NCI-H1417 treated with DMSO at 0.1 percent for 48 hours (cell line): ENCODE measurements at places on chromosomes 1 and 21.
A peak's percentile ranks its signal among the peaks of the same experiment; 100 is the strongest.

- no peak for DNase-seq
Observed at GRCh38 chr21:42631142-42631541, 22.3 kb upstream of the PDE9A start.

DNA sequence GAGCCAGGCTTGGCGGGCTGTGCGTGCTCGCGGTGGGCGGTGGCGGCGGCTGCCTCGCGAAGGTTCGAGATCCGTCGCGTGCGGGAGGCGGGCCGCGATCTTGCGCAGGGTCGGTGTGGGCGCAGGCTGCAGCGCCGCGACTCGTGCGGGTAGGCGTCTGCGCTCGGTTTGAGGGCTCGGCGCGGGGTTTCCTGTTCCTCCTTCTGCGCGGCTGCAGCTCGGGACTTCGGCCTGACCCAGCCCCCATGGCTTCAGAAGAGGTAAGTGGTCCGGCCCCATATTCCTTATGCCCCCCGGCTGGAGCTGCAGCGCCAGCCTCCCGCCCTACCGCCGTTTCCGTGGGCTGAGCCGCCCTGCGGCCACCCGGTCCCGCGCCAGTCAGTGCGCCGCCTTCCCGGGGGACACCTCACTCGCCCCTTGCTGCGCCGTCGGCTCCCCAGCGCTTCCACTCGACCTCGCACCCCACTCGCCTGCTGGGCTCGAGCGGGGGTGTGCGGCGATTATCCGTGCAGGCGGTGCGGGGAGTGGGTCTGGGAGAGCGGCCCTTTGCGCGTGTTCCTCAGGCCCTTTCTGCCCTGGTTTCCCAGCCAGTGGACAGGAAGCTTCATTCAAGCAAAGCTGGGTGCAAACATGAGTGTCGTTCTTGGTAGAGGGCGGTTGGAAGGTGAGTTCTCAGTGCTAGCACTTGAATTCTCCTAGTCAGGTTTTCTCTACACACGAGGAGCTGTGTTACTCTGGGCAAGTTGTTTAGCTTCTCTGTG is at the start of gene CACYBP:
Gene CACYBP (plus strand): TSS at position 12 of the 761 bp plus-strand sequence. CDS start 234 bp downstream, at position 246.
- no peak for DNase-seq

DNA sequence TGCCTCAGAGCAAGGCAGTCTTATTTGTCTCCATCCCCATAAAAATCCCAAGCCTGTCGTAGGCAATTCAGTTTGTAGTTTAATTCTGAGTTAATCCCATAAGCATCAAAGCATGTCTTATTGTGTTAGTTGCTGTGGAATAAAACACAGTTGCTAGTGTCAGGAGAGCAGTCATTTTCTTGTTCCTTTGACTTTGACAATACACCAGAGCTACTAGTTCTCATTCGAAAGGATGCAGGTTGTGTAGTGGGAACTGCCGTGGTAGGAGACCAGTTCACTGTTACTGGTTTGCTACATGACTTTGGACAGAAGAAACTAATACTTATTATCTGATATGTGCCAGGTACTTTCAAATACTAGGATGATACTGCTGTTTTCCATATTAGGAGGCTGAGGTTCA is 23.5 kb downstream of the LRIG2 start:
- no peak for DNase-seq

- DNase-seq = no peak
Observed at GRCh38 chr1:169507413-169507812, 21.7 kb upstream of the SLC19A2 start.

GRCh38 chr1:210853276-210853675 is 280.7 kb downstream of the KCNH1 start:
- no peak for DNase-seq

DNA sequence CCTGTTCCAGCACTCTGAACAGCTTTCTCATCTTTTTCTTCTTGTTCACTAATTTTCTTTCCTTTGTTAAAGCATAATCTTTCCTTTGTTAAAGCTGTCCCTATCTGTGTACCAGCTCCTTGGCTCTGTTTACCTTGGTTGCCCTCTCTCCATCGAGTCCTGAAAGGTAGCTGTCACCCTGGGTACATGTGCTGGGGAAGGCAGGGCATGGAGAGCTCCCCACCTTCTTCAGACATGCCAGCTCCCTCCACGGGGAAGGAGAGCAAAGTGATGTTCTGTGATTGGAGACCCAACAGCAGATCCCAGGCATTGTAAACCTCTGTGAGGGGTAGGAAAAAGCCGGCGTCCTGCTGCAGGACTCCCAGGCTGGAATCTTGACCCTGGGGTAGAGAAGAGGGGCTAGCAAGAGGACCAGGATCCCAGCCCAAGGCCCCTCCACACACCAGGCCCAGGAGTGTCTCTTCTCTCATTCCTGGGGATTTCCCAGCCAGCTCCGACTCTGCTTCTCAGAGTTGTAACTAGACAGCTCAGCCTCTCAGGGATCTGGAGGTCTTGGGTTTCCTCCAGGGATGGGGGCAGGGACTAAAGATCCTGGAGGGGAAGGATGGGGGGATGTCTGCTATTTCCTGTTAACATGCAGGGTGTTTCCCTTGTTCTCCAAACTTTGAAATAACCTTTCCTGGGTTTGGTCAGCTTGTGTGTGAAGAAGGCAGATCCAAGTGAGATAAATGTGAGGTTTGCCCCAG is 34.4 kb downstream of the TMCC2 start:
- no peak for DNase-seq

GRCh38 chr1:243409284-243409683 is 153.4 kb downstream of the SDCCAG8 start:
- DNase-seq = no peak

DNA sequence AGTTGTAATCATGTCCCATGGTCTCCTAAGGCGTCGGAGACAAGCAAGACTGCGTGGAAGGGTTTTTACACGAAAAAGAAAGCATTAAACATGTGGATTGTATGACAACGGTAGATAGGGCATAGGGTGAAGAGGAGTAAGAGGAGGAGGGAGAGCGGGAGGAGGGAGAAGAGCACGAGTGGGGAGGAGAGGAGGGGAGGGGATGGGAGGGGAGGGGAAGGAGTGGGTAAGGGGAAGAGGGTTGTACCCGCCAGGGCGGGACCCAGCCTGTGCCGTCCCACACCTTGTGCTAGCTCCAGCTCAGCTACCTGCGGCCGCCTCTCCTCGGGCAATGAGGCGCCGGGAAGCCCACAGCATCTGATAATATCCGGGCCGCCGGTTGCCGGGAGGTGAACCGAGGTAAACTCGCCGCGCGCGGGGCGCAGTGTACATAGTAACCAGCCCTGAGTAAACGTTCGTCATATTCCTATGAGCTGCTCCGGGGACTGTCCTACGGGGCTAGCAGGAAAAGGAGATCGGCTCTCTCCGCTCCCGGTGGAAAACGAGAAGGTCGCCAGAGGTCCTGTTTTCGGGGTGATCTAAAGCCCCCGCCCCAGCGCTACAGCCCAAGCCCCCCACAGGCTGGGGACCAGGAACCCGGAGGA is 449 bp upstream of the RCAN3 start:
- peak; percentile 40 for DNase-seq

DNA sequence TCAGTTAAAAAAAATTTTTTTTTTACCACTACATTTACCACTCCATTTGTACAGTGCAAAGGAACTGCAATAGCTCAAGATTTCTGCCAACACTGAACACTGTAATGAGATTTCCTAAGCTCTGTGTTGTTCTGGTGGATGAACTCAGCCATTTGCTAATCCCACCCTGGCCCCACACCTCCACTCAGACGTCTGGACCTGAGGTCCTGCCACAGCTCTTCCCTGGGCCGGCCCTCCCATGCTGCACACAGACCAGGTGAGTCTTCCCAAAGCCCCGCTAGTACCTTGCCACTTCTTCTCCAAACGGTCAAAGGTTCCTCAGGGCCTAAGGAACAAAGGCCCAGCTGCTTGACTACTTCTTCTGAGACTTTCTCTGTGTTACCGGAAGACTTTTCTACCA is 56.4 kb downstream of the SLC45A1 start:
- no peak for DNase-seq

DNA sequence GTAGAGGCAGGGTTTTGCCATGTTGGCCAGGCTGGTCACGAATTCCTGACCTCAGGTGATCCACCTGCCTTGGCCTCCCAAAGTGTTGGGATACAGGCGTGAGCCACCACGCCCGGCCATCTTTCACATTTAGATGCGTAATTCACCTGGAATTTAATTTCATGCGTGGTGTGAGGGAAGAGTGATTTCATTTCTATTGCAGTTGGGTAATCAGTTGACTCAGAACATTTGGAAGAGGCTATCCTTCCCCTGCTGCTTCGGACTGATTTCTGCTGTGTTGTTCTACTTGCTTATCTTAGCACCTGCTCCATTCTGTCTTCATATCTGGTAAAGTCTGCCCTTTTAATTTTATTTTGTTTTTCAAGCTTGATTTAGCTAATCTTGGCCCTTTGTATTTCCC is 19.1 kb downstream of the DIP2A start:
- no peak for DNase-seq

GRCh38 chr1:236893626-236894545 is 98.8 kb downstream of the MTR start:
- no peak for DNase-seq

DNA sequence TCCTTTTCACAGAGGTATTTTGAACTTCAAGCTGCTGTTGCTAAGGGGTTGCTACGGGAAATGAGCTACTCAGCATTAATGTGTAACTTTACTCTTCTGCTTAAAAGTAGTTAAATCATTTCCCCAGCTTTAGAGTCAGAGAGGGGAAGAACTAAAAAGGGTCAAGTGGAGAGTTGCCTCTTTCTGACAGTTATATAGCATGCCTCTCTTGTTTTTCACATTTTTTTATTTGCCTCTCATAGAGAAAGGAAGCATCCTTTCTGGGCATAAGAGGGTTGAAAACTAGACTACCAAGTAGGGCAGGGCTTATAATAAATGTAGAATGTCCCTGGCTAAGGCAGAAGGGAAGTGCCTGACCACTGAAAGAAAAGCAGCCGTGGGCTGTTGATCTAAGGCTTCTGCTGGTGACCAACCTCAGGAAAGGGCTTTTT is 10.1 kb upstream of the ELAVL4 start:
- no peak for DNase-seq

GRCh38 chr21:43877936-43878575 is 13.0 kb downstream of the AGPAT3 start:
- DNase-seq = no peak

GRCh38 chr1:87296206-87296605 is 32.5 kb upstream of the LMO4 start:
- DNase-seq = no peak

- DNase-seq = no peak
Observed at GRCh38 chr1:29981586-29982239, 741.7 kb downstream of the MATN1 start.

DNA sequence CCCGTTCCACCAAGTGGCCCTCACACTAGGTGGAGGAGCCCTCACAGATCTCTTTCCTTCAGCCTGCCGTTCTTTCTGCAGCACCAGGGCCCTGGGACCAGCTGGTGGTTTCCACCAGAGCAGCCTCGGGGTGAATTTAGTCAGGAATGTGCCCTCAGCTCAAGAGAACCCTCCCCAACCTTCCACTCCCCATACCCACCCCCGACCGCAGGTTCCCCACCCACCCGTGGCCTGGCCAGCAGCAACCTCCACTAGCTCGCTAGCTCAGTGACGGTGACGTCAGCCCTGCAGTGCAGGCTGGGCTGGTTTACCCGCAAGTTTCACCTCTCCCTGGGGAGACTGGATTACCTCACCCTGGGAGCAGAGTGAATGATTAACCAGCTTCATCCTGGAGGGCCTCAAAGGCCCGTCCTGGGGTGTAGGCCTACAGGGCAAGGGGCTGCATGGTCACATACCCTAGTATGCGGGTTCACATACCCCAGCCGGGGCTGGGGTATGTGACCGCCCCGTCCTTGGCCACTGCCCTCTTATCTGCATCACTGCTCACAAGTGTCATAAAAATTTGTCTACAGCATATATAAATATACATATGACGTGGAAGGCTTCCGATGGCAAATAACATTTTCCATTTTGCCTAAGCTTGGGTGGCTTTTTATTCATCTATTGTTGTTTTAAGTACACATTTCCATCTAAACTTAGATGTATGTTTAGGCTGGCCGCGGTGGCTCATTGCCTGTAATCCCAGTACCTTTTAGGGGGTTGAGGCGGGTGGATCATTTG is 24.5 kb downstream of the ELF3 start:
- no peak for DNase-seq

DNA sequence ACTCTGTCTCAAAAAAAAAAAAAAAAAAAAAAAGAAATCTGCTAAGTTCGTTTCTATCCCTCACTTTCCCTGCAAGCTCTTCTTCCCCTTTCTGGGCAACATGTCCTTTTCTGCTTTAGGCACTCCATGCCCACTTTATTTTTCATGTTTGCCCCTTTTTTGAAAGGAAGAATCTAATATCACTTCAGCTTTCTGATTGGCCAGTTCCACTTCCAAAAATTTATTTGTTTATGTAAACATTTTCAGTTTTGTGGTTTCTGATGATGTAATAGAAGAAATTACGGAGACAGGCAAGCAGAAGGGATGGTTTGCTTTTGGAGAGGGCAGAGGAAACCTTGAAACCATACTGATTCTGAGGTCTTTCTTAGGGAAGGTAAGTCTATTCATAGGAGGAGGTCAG is 15.1 kb downstream of the IFNAR1 start:
- no peak for DNase-seq

DNA sequence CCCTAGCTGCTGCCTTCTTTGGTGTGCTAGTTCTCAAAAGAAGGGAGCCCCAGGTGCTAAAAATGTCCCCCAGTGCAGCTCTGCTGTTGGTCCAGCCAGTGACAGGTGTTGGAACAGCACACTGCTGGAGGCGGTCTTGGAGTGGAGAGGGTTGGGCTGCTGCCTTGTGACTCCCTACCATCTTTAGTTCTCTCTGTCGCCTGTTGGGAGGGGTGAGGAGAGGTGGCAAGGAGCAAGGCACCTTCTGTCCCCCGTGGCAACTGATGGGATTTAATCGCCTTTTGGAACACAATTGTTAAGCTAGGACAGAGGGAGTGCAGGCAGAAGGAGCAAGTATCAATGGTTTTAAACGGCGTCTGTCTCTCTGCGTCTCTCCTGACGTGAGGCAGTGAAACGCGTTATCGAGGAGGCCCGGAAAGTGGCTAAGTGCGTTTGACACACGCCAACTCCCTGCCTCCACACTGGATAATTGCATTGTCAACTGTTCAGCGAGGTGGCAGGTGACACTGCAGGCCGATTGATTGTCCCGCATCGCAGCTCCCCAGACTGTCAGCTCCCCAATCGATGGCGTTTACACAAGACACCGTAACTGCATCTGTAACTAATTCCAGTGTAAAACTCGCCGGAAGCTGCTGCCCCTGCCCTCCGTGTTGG is 34.0 kb downstream of the TMEM53 start:
- DNase-seq = peak; percentile 53

DNA sequence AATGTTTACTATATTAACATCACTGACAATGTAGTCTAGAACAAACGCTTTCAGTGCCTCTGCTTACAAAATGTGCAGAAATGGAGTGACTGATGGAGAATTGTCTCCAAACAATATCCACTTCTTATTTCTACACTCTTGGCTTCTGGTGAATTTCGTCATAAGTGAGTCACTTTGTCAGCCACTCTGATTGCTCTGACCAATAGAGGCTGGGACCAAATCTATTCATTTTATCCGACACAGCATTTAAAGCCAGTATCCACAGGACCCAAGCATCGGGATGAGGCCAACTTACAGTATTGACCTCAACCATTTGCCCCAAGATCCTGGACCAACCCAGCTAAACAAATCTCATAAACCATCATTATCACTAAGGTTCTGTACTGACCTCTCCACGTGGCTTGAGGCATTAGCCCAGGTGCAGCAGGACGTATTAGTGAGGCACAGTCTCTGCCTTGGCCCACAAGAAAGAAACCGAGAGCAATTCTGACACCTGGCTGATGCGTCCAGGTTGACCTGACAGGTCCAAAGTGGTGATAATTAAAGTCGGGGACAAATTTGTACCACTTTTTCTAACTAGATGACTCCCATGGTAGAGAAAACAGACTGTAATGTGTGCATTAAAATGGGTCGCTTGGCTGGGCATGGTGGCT is 53.3 kb upstream of the ERO1B start:
- no peak for DNase-seq

GRCh38 chr1:96926176-96926575 is 204.6 kb downstream of the PTBP2 start:
- no peak for DNase-seq

- DNase-seq = no peak
Observed at GRCh38 chr1:157776971-157777391, at the start of gene FCRL2. TSS of gene FCRL2 (minus strand) at chr1:157777132. CDS start at chr1:157777073, 59 bp downstream.
